ENCODE measurements at places on chromosomes 6 and 20.

DNA sequence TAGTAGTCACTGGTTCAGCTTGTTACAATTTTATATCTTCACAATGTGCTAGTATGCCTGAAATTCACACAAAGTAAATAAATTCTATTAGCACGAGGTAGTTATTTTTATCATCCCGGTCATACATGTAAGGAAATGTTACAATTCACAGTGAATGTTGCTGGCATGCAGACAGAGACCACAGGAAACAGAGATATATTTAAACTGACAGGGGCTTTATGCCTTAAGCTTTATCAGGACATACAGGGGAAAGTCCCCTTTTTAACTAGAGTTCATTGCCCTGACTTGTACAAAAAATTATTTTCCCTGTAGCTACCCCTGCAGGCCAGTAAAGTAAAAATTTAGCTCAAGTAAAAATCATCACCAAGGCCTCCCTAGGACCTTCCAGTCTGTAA, 712.0 kb upstream of the NRSN1 start:
- no peak for DNase-seq

DNA sequence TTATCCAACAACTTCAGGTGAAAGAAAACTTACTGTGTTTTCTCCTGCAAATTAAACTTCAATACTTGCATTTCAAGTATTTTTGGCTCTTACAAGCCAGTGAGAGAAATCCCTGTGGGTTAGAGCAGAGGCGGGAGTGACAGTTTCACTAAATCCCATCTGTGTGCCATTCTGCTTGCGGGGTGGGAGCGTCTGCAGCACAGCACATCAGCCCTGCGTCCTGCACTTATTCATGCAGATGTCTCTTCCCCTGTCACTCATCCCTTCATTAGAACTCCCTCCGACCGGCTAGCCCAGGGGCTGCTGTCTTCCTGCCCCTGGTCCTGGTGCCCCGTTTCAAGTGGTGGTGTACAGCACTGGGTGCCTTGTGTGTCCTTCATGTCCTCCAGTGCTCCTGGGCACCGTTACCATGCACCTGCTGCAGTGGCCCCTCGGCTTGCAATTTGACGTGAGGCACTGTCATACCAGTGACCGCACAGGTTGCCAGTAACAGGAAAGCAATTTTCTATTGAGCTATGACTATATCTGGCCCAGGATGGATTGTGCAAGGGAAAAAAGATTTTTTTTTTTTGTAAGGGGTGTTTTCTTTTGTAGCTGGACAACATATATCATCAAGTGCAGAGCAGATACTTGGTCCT, 59.4 kb downstream of the INSM1 start:
- no peak for DNase-seq

- DNase-seq: no peak
These were observed 75.4 kb downstream of the FILIP1 start for GRCh38 chr6:75418233-75418632.

- no peak for DNase-seq
These were observed 4.8 kb downstream of the FBXO30 start for GRCh38 chr6:145809785-145810184.

GRCh38 chr20:21496452-21496851, 17.4 kb downstream of the NKX2-2 start:
- no peak for DNase-seq

DNA sequence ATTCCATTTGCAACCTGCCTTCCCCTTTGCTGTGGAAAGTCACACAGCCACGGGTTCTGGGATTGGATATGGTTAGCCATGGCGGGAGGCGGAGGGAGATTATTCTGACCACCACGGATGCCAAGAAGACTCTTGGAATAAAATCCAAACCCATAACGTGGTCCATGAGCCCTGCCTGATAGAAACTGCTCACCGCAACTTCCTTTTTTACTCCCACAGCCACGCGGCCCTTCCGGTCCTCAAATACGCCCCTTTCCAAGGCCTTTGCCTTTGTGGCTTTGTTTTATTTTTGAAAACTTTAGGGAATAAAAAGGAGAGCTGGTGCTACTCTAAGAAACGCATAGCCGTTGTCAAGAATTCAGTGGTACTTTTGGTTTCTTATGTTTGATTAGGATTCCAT, 602.5 kb upstream of the CDH4 start:
- no peak for DNase-seq
